ENCODE measurements at places on chromosomes 11 and 22.

GRCh38 chr11:134878785-134879184 is 466.7 kb upstream of the B3GAT1 start:
- DNase-seq = no peak

DNA sequence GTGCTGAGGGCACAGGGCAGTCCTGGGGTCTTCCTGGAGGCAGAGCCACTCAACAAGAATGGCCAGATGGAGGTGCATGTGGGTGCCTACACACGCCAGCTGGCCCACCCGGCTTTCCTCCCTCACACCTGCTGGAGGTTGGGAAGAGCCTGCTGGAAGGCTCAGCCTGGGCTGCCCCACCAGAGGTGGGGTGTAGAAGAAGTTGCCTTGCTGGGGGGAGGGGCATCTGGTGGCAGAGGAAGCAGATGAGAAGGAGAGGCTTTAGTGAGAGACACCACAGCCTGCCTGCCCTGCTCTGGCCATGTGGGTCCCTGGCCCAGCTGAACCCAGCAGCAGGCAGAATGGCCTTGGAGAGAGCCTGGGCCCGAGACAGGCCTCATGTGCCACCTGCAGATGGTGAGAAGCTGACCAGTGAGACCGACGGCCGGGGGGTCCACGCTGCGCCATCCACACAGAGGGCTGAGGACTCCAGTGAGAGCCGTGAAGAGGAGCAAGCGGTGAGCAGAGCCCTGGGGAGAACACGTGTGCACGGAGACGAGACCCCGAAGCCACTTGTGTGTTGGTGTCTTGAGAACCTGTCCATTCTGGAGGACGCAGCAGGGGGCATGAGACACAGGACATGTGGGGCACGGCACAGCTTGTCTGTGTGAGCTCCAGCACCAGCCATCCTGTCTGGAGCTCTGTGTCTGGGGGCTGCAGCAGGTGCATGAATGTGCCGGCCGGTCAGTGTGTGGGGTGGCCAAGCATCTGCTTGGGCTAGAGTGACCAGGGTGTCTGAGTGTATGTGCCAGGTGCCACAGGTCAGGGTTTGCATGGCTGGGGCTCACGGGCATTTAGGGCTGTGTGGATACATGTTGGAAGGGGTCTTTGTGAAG is 2.7 kb downstream of the B4GALNT4 start:
- DNase-seq = no peak

DNA sequence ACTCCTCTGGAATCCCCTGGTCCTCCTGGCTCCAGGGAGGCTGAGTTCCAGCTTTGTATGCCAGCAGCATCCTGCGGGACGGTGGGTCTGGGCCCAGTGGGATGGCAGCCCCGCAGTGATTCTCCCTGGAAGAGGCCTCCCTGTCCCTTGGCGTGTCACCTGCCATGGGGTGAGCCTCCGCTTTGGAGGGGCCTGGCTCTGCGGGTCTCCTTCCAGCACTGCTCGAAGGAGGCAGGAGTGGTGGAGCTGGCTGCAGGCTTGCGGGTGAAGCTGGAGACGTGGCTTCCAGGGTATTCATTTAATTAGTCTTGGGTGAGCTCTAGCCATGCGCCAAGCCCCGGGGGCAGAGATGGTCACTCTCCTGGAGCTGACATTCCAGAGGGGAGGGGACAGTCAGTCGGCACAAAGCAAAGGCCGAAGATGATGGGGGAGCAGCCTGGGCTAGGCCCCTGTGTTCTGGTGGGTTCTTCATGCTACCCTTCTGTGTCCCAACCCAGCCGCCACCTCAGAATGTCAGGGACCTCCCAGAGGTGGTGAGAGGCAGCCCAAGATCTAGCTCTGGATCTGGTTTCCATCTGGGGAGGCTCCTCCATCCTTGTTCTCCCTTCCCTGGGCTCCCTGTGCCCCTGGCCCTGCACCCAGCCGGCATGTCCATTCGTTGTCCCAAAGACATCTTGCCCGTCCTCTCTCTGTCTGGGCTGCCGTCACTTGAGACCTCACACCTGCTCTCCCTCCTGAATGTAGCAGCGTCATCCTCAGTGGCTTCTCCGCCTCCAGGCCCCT is 1332.5 kb downstream of the BRD1 start:
- no peak for DNase-seq

DNA sequence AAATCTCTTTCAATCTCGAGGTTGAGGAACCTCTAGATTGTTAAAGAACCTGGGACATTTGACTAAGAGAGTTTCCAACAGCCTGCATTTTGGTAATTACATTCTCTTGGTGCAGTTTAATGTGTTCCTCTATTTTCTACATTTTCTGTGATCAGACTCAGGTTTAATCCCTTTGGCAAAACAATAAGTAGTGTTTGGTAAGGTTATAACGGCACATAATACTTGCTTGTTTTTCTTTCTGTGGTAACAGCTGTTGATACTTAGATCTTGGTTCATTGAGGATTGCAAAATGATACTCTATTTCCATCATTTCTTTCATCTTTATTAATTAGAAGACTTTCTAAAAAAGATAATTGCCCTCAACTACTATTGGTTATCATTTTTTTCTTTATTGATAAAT is 271.3 kb downstream of the SBF2 start:
- no peak for DNase-seq

DNA sequence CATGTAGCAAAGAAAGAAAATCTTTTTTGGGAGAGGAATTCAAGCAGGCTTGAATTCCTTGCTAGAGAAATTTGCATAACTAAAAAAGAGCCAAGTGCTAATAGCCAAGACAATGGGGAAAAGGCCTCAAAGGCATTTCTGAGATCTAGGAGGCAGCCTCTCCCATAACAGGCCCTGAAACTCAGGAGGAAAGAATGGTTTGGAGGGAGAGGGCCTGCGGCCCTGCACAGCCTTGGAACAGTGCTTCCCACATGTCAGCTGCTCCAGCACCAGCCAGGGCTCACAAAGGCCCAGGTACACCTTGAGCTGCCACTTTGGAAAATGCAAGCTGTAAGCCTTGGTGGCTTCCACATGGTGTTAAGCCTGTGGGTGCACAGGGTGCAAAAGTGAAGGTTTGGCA is 55.5 kb upstream of the TSPAN18 start:
- no peak for DNase-seq

GRCh38 chr11:105821372-105821771 is 200.7 kb downstream of the MSANTD4 start:
- DNase-seq = no peak

DNA sequence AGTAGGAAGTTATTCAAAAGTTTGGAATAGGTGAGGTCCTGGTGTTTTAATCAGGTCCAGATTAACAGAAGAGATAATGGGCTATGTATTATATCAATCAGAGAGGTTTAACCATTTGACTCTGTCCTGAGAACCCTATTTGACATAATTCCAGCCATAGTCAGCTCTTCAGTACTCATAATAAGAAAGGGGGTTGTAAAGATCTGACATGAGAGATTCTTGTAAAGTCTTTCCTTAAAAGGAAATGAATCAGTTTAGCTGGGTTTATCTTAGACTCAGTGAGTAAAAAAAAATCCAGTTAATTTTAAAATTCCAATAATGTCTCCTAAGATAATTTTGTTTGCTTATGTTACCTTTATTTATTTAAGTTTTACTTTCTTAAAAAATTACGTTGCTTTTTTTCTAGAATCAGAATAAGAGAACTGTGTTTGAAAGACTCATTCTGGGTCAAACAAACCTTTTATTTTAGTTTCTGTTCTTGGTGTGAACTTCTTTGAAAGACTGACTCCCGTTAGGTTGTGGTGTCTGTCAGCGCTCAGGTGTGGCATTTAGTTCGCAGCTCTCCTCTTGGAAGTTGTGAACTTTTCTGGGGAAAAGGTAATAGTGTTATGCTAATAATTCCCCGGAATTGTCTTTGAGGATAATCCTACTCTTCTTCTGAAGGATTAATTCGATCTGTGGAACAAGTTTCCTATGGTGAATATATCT is 20.5 kb downstream of the NUCB2 start:
- DNase-seq = no peak

GRCh38 chr11:59728154-59728553 is 14.5 kb upstream of the OR10V1 start:
- DNase-seq = no peak

GRCh38 chr11:36465449-36466163 is 44.5 kb downstream of the TRAF6 start:
- DNase-seq = no peak

GRCh38 chr22:23580576-23581259 is 628 bp upstream of the IGLL1 start:
- DNase-seq = no peak

- DNase-seq = peak; percentile 69
Observed at GRCh38 chr11:61816736-61817455, at the start of gene FADS1. FADS1 (minus strand) TSS chr11:61817003; CDS start chr11:61816929, 74 bp downstream.

DNA sequence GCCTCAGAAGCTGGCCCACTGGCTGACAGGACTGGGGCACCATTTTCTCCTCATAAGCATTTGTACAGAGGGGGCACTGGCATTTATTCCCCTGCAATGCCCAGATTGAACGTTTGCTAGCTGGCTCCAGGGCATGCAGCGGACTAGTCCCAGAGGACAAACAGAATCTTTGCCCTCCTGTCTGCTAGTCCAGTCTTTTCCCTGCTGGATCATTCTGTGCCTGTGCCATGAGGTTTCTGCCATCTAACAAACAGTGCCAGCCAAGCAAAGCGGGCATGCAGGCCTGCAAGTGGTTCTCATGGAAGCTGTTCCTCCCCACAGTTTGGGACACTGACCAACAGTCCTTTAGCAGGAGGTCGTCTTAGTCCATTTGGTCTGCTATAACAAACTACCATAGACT is 53.4 kb downstream of the KCNJ1 start:
- DNase-seq = no peak

- DNase-seq = no peak
Observed at GRCh38 chr11:95232666-95233065, 1.7 kb upstream of the SESN3 start.

DNA sequence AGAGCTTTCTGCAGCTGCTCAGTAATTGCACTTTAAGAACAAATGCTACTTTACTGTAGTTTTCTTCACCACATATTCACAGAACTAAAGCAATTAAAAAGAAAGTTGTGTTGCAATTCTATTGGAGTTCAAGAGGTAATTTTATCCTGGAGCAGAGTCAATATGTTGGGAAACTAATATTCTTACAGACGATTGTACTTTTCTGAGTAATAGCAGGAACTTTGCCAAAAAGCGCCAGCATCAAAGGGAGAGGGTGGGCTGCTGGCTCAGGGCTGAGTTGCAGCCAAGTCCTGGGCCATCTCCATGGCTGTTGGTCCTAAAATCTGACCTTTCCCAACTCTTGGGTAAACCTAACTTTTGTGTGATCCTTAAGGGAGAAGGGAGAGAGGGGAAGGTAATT is 73.6 kb upstream of the MYO18B start:
- no peak for DNase-seq

DNA sequence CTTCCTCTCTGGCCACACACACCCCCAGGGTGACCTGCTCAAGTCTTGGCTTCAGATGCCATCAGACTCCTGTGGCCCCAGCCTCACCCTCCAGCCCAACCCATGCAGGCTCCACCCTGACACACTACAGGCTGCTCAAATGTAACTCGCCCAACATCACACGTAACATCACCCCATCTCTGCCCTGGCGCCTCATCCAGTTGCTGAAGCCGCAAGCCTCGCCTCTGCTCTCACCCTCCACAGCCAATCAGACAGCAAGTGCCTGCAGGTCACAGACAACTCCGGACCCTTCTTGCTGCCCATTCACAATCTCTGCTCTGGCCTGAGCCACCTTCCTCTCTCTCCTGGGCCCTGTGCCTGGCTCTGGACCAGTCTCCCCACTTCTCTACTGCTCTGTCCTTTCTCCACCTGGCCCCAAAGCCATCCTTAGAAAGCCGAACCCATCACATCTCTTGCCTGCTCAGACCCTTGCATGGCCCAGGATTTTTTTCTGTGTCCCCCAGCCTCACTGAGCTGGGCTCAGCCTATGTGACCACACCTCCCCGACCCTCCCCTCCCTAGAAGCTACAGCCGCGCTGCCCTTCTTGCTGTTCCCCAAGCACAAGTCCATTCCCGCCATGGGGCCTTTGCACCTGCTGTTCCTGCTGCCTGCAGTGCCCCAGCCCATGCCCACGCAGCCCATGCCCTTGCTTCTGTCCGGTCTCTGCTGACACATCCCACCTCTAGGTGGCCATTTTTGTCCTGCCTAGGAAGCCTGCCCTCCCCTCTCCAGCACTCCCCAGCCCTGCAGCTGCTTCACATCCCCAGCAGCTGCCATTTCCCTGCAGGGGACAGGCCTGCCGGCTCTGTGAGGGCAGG is 333.9 kb downstream of the CTTN start:
- DNase-seq = no peak

DNA sequence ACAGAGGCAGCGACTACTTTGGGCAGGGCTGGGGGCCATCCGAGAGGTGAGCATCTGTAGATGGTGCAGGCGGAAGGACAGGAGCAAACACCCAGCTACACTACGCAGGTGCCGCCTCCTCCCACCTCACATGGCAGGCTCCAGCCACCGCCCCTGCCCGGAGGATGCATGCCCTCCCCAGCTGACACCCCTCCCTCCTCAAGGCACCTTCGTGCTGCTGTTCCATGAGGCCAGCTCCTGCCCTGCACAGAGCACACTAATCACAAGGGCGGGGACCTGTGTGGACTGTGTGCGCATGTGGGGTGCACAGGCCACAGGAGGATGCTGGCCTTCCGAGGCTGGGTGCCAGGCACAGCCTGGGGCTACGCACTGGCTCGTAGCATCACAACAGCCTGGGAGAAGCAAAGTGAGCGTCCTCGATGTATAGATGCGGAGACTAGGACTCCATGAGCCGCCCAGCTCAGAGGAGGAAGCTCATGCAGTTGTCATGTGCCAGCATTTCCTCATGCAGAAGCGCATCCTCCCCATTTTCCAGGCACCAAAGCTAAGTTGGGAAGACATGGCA is 32.8 kb upstream of the HMOX1 start:
- DNase-seq = no peak

GRCh38 chr11:114291381-114291780 is 4.8 kb upstream of the NNMT start:
- DNase-seq = no peak

DNA sequence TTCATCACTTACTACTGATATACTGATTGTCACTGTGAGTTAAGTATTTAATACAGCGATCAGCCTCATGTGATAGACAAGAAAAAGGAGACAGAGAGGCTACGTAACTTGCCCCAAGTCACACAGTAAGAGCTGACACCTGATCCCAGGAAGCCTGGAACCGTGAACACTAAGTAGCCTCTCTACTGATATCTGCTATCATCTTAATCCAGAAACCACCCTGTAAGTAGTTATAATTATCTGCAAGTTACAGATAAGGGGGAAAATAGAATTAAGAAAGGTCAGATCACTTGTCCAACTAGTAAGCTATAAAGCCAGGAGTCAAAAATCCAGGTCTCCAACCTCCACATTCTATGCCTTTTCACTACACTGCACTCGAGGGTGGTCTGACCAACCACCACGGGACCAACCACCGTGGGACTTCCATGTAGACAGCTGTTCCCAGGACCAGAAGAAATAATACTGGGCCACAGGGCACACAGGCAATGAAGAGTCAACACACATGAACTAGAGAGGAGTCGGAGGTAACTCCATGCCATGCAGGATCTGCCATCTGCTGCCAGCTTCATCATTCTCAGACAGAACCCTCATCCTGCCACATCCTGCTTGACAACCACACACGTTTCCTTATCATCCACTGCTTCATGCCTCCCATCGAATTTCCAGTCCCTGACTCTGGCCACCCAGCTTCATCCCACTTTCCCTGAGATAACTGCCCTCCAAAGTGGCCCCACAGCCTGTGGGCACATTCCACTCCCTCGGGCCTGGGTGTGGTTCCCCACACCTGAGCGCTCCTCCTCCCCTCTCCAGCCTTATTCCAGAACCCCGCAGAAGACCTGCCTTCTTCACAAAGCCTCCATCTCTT is 58.6 kb downstream of the MICAL3 start:
- DNase-seq = no peak
